ENCODE measurements at places on chromosomes 7 and 10. TPM values are rescaled to one million over a fixed set of nuclear protein-coding genes. Genes with fewer than 3 reads are reported as not detected.

The NUTM2D gene
- total RNA-seq, result 9.9 TPM

The FAM13C gene
- total RNA-seq, result 10.1 TPM

The HACD1 gene
- total RNA-seq, result 16.4 TPM

- no peak for DNase-seq
- H3K27ac ChIP-seq, result no peak overlapping the region
- no peaks in the 10 kb centered on the region for H3K4me1 ChIP-seq
These were observed 243.2 kb upstream of the TMEM229A start for GRCh38 chr7:124276005-124276622.

DNA sequence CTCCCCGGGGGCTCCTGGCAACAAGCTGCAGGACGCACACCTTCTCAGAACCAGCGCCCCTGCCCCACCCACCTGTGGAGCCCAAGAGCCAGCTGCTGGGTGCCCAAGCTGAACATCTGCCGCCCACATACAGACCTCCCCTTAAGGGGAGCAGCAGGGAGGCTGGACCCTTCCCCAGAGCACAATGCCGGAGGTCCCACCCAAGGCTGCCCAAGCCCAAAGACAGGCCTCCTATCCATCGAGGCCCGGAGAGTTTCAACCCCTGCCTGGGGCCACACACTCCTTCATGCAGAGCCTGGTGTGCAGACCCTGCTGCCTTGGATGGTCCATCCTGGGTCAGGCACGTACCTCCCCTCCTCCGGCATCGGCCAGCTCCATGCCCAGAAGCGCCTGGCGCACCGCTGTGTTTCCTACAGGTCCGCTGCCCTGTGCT is 48.7 kb downstream of the VIPR2 start:
- H3K27ac ChIP-seq, result no peak overlapping the region
- no peak overlapping the region for H3K4me3 ChIP-seq
- DNase-seq, result peak; percentile 48
- H3K4me1 ChIP-seq, result no peaks in the 10 kb centered on the region
- H3K27me3 ChIP-seq, result no peaks in the 10 kb centered on the region

DNA sequence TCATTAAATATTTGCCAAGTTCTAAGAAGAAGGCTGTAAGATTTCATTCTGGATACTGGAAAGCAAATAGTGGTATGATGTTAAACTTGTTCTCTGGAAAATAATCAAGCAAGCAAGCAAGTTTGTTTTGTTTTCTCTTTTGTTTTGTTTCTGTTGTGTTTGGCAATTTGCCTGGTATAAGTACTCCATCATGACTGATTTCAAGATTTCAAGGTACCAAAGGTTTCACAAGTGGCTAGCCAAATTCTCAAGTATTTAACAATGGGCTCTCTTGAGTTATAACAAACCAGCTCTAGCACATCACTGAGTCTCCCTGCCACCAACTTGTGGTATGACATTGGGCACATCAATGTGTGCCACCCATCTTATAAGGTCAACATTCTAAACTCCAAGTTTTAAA is 151.7 kb upstream of the IGFBP3 start:
- no peaks in the 10 kb centered on the region for H3K4me1 ChIP-seq
- H3K4me3 ChIP-seq, result no peak overlapping the region
- no peaks in the 10 kb centered on the region for H3K36me3 ChIP-seq
- H3K27me3 ChIP-seq, result peaks cover 3% of the 10 kb centered on the region

DNA sequence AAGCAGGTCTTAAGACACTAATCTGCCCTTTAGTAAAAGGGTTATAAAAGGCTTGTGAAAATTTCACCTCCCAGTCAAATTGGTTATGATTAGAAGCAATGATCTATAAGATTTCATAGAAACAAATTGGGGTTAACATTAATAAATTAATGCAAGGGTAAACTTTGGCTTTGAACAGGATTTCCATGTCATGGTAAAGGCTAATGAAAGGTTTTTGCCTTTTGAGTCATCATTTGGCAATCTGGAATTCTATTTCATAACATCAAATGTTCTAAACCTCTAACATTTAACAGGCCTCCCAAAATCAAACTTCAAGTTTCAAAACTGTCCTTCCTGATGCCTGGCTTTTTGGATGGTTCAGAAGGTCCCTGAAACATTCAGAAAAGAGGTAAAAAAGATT is 62.4 kb downstream of the COA1 start:
- H3K4me1 ChIP-seq, result no peaks in the 10 kb centered on the region
- H3K27ac ChIP-seq, result no peak overlapping the region
- no peaks in the 10 kb centered on the region for H3K27me3 ChIP-seq
- H3K36me3 ChIP-seq, result peaks cover 30% of the 10 kb centered on the region
- no peak overlapping the region for H3K4me3 ChIP-seq

The GALNT17 gene
- 21.9 TPM for total RNA-seq

DNA sequence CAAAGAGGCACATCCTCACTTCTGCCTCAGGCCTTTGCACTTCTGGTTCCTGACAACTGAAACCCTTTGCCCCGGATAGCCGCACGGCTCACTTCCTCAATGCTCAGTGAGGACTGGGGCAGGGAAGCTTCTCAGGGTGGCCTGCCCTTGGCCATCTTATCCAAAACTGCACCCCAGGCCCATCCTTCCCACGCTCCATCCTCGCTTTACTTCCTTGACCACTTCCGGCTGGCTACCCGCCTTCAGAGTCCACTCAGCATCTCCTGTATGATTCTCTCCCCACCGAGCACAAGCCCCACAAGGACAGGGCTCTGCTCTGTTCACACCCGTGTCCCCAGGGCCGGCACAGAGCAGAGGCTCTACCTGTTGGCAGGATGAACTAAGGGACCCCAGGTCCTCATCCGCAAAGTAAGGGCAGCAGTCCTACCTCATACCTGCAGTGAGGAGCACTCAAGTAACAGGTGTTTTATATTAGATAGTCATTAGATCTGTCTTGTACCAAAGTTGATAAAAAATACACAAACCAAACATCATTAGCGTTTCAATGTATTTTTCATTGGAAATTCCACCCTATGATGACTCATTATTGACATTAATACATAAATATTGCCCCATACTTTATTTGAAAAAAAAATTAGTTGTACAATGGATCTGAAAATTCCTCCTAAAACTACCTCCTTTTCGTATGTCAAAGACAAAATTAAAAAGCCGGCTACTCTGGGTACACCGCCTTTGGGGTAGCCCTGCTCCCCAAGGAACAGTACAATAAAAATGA is 35.0 kb downstream of the GNA12 start:
- H3K27me3 ChIP-seq, result no peaks in the 10 kb centered on the region
- no peak for DNase-seq
- H3K4me3 ChIP-seq, result no peak overlapping the region
- peaks cover 34% of the 10 kb centered on the region for H3K4me1 ChIP-seq
- H3K36me3 ChIP-seq, result peaks cover 15% of the 10 kb centered on the region
- no peak overlapping the region for H3K27ac ChIP-seq

The SLC16A12 gene
- total RNA-seq, result 3.7 TPM

DNA sequence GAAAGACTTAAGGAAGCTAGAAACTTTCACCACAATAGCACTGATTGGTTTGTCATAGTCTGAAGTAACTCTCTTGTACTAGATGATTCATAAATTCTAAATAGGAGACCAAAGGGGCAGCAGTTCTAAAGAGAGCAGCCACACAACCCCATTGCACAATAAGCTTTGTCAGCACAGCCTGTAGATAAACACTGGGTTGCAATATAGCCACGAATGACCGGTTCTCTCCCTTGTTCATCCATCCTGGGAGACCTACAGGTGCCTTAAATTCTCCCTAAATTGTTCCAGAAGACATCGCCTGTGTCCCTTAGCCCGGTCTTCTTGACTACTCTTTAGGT is 167.0 kb downstream of the SNX13 start:
- H3K27me3 ChIP-seq, result no peaks in the 10 kb centered on the region
- peaks cover 4% of the 10 kb centered on the region for H3K4me1 ChIP-seq
- no peak overlapping the region for H3K4me3 ChIP-seq
- no peak for DNase-seq

GRCh38 chr7:39691821-39692220 is 68.4 kb downstream of the RALA start:
- H3K4me3 ChIP-seq, result no peak overlapping the region
- H3K4me1 ChIP-seq, result no peaks in the 10 kb centered on the region
- no peak overlapping the region for H3K27ac ChIP-seq

DNA sequence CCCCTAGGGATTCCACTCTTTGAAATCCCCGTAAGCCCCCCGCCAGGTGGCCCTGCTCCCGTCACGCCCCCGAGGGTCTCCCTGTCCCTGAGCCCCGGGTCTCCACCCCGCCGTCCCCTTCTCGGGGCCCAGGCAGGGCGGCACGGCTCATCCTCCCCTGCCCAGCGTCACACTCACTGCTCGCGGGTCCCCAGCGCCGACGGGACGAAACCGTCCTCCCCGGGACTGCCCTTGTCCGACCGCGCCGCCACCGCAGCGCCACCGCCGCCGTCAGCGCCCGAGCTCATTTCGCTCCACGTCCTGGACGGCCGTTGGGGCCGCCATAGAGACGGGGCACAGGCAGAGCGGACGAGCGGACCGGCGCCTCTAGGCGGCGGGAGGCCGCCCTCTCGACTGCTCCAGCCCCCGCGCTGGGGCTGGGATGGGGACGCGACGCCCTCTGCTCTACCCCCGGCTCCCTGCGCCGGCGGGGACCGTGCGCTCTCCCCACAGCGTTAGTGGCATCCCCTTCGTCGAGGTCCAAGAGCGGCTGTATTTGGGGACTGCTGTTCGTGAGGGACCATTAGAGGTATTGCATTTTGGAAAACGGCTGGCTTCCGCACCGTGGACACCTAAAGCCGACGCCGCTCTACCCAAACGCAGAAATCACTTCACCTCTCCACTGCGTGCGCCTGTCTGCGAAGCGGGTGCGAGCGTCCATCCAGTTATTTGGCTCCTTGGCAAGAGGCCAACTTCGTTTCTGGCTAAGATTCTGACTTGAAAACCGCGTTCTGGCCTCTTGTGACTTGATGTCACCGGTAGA is at the start of gene EEF1AKMT2:
Gene EEF1AKMT2, minus strand, starts transcription at position 341 of the 802 bp plus-strand sequence. Its CDS starts 54 bp downstream, at position 287.
- no peaks in the 10 kb centered on the region for H3K27me3 ChIP-seq
- H3K4me3 ChIP-seq, result peak within 1 kb of the TSS; percentile 99

The TET1 gene
- total RNA-seq, result 29.0 TPM

DNA sequence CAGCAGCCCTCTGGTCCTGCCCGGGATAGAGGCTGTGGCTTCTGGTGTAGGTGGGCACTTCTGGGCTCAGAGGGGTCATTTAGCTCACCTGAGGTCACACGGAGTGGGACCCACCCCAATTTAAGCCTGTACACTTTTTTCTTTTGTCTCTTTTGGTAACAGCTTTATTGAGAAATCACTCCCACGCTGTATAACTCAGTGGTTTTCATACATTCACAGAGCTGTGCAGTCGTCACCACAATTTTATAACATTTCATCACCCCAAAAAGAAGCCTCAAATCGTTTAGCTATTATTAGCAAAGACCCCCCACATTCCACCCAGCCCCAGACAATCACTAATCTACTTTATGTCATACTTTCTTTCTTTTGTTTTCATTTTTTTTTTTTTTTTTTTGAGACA is 62.3 kb downstream of the LHPP start:
- H3K36me3 ChIP-seq, result no peaks in the 10 kb centered on the region
- no peak overlapping the region for H3K27ac ChIP-seq
- H3K27me3 ChIP-seq, result peaks cover 4% of the 10 kb centered on the region

The ASL gene
- 35.1 TPM for total RNA-seq

GRCh38 chr10:124086787-124087671 is 6.4 kb downstream of the CHST15 start:
- H3K4me1 ChIP-seq, result peaks cover 39% of the 10 kb centered on the region
- H3K36me3 ChIP-seq, result peaks cover 10% of the 10 kb centered on the region
- H3K27me3 ChIP-seq, result peaks cover 38% of the 10 kb centered on the region
- no peak overlapping the region for H3K4me3 ChIP-seq
- peak overlapping the region; percentile 56 for H3K27ac ChIP-seq

DNA sequence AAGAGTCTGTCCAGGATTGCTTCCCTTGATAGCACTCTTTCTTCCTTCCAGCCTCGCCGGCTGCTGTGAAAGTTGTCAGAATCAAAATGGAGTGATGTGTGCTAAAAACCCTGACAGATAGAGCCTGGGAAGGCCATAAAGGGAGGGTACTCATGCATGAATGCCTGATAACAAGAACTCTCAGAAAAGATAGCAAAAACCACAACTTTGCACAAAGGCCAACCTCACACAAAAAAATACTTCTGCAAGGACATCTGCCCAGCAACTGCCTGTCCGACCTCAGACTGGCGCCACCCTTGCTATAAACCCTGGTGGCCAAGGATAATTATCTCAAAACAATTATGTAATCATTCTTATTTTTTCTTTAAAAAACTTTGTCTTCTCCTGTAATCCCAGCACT is 133.2 kb upstream of the SVIL start:
- no peaks in the 10 kb centered on the region for H3K27me3 ChIP-seq
- peaks cover 3% of the 10 kb centered on the region for H3K4me1 ChIP-seq
- no peak for DNase-seq
- H3K4me3 ChIP-seq, result no peak overlapping the region
- H3K36me3 ChIP-seq, result no peaks in the 10 kb centered on the region
- no peak overlapping the region for H3K27ac ChIP-seq

The SDHAF3 gene
- total RNA-seq, result 18.4 TPM

- H3K4me3 ChIP-seq, result no peak overlapping the region
- no peak overlapping the region for H3K27ac ChIP-seq
- no peak for DNase-seq
- H3K27me3 ChIP-seq, result peaks cover 20% of the 10 kb centered on the region
- peaks cover 5% of the 10 kb centered on the region for H3K4me1 ChIP-seq
These were observed 52.0 kb upstream of the NRF1 start for GRCh38 chr7:129559564-129559963.

Measured in type B pancreatic cell (in vitro differentiated cells).